ENCODE measurements at places on chromosomes 1 and 21. TPM values are rescaled to one million over a fixed set of nuclear protein-coding genes. Genes with fewer than 3 reads are reported as not detected.

- no peak for DNase-seq
Observed at GRCh38 chr1:154342132-154342531, 16.8 kb downstream of the ATP8B2 start.

GRCh38 chr1:177891809-177892208 lies 78.0 kb downstream of the SEC16B start:
- DNase-seq: no peak

DNA sequence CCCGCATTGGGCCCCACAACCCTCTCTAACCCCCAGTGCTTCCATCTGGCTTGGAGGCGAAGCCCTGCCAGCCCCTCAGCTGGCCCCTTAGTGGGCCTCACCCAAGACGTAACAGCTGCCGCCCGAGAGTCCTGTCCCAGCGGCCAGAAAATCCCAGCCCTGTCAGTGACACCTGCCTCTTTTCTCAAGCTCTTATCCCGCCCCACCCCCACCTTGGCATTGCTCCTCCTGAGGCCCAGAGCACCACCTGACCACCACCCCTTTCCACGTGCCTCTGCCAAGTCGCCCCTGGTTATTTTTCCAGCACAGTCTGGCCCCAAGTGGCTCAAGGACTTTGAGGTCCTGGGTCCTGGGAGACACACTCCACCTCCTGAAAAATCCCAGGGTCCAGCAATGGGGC lies 5.9 kb upstream of the CTRC start:
- DNase-seq: no peak

- no peak for DNase-seq
Observed at GRCh38 chr1:3924825-3925220, 24.8 kb upstream of the C1orf174 start.

- DNase-seq: no peak
Observed at GRCh38 chr1:66852870-66853269, 51.8 kb upstream of the INSL5 start.

- DNase-seq: no peak
Observed at GRCh38 chr1:156508955-156509234, 8.3 kb upstream of the MEF2D start.

The TMEM200B gene
- 15.8 TPM for polyA plus RNA-seq

The CEP85 gene
- 17.6 TPM for polyA plus RNA-seq

The MACO1 gene
- polyA plus RNA-seq: 25.3 TPM

The MTF1 gene
- 10.2 TPM for polyA plus RNA-seq

The CA6 gene
- polyA plus RNA-seq: not detected

The RAB42 gene
- 2.6 TPM for polyA plus RNA-seq

Measured in left renal pelvis (tissue), 4 donors.